ENCODE measurements at places on chromosomes 3 and 15.

GRCh38 chr3:106342386-106342785 lies 473.6 kb upstream of the CBLB start:
- no peak for DNase-seq

- DNase-seq, result peak; percentile 18
Measured at GRCh38 chr15:41417418-41418195, 712 bp downstream of the RTF1 start.

DNA sequence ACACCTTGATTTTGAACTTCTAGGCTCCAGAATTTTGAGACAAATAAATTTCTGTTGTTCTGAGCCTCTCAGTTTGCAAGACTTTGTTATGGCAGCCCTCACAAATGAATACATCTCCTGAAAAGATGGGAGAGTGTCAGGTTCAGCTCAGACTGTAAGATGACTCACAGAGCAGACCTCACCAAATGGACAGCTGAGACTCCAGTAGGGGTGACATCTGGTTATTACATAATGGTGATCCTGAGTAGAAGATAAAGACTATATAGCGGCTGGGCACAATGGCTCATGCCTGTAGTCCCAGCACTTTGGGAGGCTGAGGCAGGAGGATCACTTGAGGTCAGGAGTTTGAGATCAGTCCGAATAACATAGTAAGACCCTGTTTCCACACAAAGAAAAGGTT lies 26.2 kb upstream of the MTMR14 start:
- DNase-seq, result no peak

GRCh38 chr3:70621451-70621850 lies 309.0 kb upstream of the MDFIC2 start:
- DNase-seq, result no peak

- no peak for DNase-seq
Measured at GRCh38 chr3:38519000-38519399, 22.9 kb downstream of the EXOG start.

DNA sequence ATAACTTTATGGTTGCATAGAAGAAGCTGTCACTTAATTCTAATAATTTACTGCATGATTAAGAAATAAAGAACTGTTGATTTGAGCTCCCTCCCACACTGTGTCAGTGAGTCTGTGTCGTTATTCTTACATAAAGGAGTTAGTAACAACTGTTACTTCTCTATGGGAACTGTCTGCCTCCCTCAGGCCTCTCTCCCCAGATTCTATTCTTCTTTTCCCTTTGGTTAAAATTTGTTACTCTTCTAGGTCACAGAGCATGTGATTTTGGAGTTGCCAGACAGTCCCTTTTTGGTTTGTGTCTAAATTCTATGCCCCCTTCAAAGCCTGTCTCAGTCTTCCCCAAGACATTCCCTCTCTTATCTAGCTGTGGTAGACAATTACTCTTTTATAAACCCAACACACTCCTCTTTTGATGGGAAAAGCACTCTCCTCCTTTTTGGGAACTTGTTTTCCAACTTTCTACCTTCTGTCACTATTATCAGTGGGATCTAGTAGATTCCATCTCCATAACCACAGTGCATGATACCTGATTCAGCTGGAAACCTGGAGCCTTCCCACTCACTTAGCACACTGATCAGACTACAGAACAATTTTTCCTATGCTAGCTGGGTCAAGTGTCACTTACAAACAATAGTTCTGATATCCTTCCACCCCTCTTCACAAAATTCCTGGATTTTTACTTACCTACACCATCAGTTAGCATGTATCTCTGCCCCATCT lies 422.1 kb upstream of the TGFBR2 start:
- DNase-seq, result no peak

- DNase-seq, result no peak
Measured at GRCh38 chr3:14841836-14842235, 23.1 kb downstream of the FGD5 start.

- DNase-seq, result no peak
Measured at GRCh38 chr3:124461838-124462632, 268.2 kb upstream of the UMPS start.

DNA sequence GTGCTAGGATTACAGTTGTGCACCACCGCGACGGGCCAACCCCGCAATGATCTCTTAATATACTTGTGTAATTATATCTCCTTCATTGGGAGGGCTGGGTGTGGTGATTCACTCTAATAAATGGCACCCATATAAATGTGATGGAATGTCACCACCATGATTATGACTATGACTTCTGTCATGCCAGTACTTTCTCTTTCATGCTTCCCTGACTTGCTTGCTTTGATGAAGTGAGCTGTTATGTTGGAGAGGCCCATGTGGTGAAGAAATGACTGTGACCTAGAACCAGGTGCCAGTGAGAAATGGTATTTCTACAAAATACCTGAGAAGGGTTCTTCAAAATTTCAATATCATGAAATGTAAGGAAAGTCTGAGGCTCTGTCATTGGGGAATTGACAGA lies 24.4 kb upstream of the TP63 start:
- DNase-seq, result no peak

DNA sequence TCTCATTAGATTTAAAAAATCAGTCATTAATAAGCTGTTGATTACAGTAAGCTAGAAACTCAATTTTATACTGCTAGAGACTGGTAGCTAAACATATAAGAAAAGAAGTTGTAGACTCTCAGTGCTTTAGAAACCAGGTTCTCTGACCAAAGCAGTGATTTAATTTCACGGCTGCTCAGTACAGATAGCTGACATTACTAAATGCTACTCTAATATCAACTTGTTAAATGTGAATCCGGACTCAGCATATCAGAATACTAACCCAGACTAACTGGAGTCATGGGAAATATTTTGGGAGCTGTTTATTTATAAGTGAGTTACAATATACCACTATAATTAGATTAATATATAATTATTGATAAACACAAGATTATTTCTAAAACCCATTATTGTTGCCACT lies 80.4 kb downstream of the NEDD4 start:
- no peak for DNase-seq

DNA sequence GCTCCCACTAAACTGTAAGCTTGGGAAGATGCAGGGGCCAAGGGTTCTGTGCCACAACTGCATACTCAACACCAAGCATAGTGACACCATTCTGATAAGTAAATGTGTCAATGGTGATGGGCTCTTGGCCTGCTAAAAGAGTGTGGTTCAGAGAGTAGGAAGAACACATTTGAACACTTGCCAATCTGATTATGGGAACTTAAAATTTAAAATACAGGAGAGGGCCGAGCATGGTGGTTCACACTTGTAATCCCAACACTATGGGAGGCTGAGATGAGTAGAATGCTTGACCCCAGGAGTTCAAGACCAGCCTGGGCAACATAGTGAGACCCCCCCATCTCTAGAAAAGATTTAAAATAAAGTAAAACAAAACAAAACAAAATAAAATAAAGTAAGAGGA lies 34.1 kb downstream of the PTPN9 start:
- no peak for DNase-seq

DNA sequence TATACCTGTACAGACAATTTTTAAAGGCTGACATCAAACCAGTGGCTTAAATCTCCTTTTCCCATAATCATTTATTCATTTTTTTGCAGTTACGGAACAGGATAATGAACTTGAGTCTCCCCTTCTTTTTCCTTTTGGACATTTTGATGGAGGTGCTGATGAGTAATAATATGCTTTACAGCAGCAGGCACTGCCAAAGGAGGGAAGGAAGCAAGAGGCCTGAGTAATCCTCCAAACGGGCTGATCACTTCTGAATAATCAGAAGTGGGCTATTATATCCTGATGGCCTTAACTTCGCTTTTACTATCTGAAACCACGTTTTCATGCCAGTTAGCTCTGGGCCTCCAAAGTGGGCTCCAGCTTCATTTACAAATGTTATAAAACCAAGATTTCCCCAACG lies 527.2 kb downstream of the FOXP1 start:
- DNase-seq, result no peak

GRCh38 chr15:63408524-63408923 lies 26.9 kb upstream of the CA12 start:
- no peak for DNase-seq

GRCh38 chr3:19645093-19645492 lies 288.9 kb downstream of the EFHB start:
- DNase-seq, result no peak

DNA sequence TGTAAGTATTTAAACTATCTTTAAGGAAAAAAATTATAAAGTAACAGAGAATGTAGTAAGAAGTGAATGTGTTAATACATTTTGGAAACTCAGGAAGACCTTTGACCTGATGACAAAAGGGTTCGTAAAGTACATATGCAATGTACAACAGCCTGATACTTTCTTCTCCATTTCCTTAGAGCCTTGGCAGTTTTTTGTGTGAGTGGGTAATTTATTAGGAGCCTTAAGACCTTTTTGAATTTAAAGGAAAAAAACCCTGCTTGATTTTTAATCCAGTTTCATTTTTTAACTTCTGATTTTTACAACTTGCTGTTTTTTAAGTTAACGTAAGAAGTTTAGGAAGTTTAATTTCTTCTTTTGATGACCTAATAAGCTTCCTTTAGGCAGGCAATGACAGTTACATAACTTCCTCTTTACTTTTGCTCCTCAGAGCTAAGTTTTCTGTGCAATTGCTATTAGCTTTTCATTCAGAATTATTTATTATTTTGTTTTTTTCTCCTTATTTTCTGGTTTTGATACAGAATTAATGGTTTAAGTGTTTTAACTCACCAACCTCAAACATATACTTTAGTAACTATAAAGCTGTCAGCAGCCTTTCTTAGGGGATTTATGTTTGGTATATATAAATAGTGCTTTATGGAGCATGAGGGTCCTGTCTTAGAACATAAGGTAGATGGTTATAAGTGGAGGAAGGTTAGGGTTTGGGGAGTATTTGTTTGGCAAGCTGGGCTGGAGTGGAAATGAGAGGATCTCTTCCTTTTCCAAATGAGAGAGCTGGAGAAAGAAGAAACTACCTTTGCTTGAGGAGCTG lies 35.2 kb downstream of the ARMC8 start:
- DNase-seq, result no peak

- DNase-seq, result no peak
Measured at GRCh38 chr15:37981775-37982174, 47.3 kb downstream of the TMCO5A start.

DNA sequence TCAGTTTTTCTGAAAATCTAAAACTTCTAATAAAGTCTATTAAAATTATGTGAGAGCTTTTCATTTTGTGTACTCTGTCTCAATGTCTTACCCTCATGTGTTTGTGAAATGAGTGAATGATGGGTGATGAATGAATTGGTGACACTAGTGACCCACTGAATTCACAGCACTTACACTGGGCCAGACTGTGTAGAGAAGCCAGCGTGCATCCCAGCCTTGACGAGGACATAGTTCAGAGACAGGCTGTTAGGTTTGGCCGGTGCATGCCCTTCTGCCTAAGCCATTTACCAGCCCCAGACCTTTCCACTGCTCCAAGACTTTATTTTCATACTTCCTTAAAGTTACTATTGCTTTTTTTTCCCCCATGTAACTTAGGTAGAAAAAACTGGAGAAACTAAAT lies 38.8 kb downstream of the FBXO22 start:
- no peak for DNase-seq

- DNase-seq, result no peak
Measured at GRCh38 chr3:101131767-101132166, 138.5 kb upstream of the ABI3BP start.

DNA sequence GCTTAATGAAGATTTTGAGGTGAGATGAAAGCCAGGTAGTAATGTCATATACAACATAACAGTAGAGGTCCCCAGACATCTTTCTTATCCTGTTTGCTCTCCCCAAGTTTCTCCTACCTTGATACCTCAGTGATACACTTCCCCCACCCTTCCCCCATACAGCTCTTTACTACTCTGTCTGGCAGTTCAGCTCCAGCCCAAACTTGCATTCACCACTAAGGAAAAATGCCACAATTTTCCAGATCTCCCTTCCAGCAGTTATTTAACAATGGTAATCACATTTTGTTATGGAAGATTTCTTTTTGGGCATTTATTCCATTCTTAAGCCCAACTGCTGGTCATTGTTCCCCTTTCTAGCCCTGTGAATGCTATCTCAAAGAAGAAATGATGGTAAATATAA lies 34.9 kb upstream of the ITGA11 start:
- no peak for DNase-seq

- no peak for DNase-seq
Measured at GRCh38 chr3:131756405-131756804, 253.6 kb upstream of the MRPL3 start.

- DNase-seq, result peak; percentile 79
Measured at GRCh38 chr15:78056714-78057269, 20.7 kb downstream of the TBC1D2B start.

DNA sequence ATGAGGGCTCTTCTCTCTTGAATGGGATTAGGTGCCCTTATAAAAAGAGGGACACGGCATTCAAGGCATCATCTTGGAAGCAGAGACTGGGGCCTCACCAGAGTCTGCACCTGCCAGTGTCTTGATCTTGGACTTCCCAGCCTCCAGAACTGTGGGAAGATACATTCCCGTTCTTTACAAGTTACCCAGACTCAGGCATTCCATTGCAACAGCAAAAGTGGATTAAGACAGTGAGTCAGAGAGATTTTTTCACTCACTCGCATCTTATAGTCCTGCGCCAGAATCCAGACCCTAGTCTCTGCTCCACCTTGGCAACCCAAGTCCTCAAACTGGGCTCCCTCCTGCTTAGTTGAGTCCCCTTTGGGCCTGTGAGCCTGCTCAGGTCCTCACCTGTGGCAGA lies 2.7 kb downstream of the LCTL start:
- no peak for DNase-seq

GRCh38 chr15:56699743-56700142 lies 33.6 kb downstream of the ZNF280D start:
- DNase-seq, result no peak

All from germinal center (tissue), 1 donor.